ENCODE measurements at places on chromosomes 2 and 18.
A peak's percentile ranks its signal among the peaks of the same experiment; 100 is the strongest.

DNA sequence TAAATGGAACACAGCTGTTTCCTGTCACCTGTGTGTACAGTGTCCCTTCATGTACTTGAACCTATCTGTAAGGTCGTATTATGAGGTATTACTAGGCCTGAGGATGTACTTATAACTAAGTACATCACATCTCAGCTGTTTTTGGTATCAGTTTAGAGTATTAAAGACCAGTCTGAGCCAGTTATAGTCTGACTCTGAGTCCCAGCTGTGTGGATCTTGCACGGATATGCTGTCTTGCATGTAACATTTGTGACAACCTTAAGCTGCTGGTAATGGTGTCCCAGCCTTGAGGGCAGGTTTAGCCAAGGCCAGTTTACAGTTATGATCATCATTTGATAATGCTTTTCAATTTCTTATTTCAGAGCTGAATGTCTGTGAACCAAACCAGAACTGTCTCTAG, 496.3 kb downstream of the SLC4A3 start:
- H3K4me3 ChIP-seq: no peak overlapping the region
- H3K27ac ChIP-seq: no peak overlapping the region
- no peaks in the 10 kb centered on the region for H3K4me1 ChIP-seq
- no peak for DNase-seq
- H3K36me3 ChIP-seq: no peaks in the 10 kb centered on the region

- DNase-seq: no peak
- H3K27ac ChIP-seq: no peak overlapping the region
- H3K36me3 ChIP-seq: no peaks in the 10 kb centered on the region
These were observed 202.1 kb downstream of the CTIF start for GRCh38 chr18:48740851-48741485.

DNA sequence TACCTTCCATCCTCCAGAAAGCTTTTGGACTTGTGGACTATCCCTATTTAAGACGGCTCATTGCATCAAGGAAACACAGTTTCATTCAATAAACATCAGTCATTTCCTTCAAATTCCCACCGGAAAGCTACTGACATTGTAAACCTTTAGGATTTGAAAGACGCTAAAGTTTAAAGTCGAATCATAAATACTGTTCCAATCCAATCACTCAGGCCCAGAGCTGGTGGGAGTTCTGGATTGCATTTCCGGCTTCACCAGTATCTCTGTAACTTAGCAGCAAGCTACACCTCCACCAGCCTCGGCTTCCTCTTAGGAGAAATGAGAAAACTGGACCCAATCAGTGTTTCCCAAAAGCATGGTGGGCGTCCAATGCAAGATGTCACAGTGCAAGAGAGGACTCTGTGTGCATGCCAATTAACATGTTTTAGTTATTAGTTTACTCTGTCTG, 1.6 kb downstream of the WDFY1 start:
- peak overlapping the region; percentile 93 for H3K4me3 ChIP-seq
- H3K36me3 ChIP-seq: peaks cover 7% of the 10 kb centered on the region
- no peak for DNase-seq
- H3K27me3 ChIP-seq: no peaks in the 10 kb centered on the region

DNA sequence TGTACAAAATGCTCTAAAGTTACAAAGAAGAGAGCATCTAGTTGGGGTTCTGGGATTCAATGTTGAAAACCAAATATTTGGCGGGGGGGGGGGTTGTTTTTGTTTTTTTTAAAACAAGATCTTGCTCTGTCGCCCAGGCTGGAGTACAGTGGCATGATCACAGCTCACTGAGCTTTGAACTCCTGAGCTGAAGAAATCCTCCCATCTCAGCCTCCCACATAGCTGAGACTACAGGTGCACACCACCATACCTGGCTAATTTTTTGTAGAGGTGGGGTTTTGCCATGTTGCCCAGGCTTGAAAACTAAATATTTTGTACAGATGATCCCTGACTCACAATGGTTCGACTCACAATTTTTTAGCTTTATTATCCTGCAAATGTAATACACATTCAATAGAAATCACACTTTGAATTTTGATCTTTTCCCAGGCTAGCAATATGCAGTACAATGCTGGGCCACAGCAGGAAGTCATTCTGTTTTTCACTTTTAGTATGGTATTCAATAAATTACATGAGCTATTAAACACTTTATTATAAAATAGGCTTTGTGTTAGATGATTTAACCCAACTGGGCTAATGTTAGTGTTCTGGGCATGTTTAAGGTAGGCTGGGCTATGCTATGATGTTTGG, 7.6 kb downstream of the BARD1 start:
- no peaks in the 10 kb centered on the region for H3K27me3 ChIP-seq
- no peak overlapping the region for H3K4me3 ChIP-seq
- no peak overlapping the region for H3K27ac ChIP-seq
- H3K4me1 ChIP-seq: peaks cover 5% of the 10 kb centered on the region

DNA sequence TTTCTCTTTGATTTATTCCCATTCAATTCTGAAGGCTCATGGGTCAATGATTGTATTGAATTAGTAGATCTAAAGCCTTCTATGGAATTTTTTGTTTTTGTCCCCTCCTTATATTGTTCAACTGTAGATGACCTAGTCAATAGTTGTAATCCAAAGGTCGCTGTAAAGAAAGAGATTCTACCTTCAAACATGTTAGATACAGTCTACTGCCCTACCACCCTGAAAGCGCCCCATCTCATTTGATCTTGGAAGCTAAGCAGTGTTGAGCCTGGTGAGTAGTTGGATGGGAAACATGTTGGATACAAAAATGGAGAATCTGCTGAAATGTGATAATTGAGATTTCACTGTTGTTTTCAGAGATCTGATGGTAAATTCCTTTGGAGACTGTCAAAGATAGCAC, 63.0 kb downstream of the PPP1R1C start:
- H3K4me1 ChIP-seq: no peaks in the 10 kb centered on the region
- no peak for DNase-seq
- no peak overlapping the region for H3K27ac ChIP-seq
- H3K36me3 ChIP-seq: no peaks in the 10 kb centered on the region
- H3K4me3 ChIP-seq: no peak overlapping the region
- peaks cover 5% of the 10 kb centered on the region for H3K27me3 ChIP-seq

DNA sequence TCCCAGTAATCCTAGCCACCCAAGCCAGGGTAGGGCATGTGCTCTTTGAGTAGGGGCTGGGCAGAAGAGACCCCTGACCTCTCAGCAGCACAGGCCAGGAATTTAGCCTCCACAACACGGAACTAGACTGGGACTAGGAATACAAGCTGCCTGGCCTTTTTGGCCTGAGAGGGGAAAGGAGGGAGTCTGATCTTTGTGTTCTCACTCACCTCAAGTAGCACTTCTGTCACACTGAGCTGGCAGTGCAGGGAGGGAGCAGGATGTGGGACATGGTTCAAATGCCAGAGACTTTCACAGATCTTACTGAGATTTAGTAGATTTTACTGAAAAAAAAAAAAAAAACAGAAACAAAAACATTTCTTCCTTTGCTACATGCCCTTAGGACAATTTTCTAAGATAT, 395.2 kb downstream of the CMPK2 start:
- no peaks in the 10 kb centered on the region for H3K36me3 ChIP-seq
- no peak overlapping the region for H3K27ac ChIP-seq
- H3K4me3 ChIP-seq: no peak overlapping the region
- DNase-seq: no peak
- H3K4me1 ChIP-seq: no peaks in the 10 kb centered on the region

DNA sequence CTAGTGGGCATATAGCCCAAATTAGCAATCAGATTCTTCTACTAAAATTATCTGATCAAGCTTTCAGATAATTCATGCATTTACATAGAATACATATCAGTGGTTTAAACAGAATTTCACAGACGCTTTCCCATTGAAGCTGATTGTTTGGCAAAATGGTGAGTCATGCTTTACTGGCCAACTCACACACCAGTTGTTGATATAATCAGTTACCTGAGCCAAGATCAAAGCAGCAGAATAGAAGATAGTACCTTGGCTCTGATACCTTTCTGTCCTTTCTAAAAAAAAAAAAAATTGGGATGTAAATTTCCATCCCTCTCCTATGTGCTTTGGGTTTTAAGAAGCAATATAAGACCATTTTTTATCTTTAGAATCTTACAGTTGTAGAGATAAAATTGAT, 178.0 kb downstream of the MCFD2 start:
- no peaks in the 10 kb centered on the region for H3K27me3 ChIP-seq
- H3K27ac ChIP-seq: no peak overlapping the region
- peaks cover 35% of the 10 kb centered on the region for H3K4me1 ChIP-seq
- peaks cover 3% of the 10 kb centered on the region for H3K36me3 ChIP-seq
- no peak for DNase-seq

GRCh38 chr18:26992926-26993325, 127.4 kb upstream of the AQP4 start:
- H3K4me3 ChIP-seq: no peak overlapping the region
- no peaks in the 10 kb centered on the region for H3K27me3 ChIP-seq
- DNase-seq: no peak
- H3K4me1 ChIP-seq: no peaks in the 10 kb centered on the region
- no peaks in the 10 kb centered on the region for H3K36me3 ChIP-seq

GRCh38 chr18:58606236-58606635, 22.7 kb downstream of the ALPK2 start:
- H3K4me1 ChIP-seq: peaks cover 1% of the 10 kb centered on the region
- no peak overlapping the region for H3K27ac ChIP-seq
- H3K36me3 ChIP-seq: no peaks in the 10 kb centered on the region

- no peaks in the 10 kb centered on the region for H3K4me1 ChIP-seq
- H3K27ac ChIP-seq: no peak overlapping the region
- peaks cover 15% of the 10 kb centered on the region for H3K27me3 ChIP-seq
These were observed 15.9 kb upstream of the CPS1 start for GRCh38 chr2:210540471-210540870.

GRCh38 chr2:24971286-24971535, 544 bp downstream of the DNAJC27 start:
- H3K4me3 ChIP-seq: peak overlapping the region; percentile 93
- H3K36me3 ChIP-seq: peaks cover 38% of the 10 kb centered on the region
- no peaks in the 10 kb centered on the region for H3K27me3 ChIP-seq
- H3K4me1 ChIP-seq: peaks cover 12% of the 10 kb centered on the region
- no peak for DNase-seq
- H3K27ac ChIP-seq: peak overlapping the region; percentile 100

- no peak overlapping the region for H3K27ac ChIP-seq
- H3K36me3 ChIP-seq: no peaks in the 10 kb centered on the region
These were observed 388.6 kb upstream of the TNP1 start for GRCh38 chr2:217248312-217248935.

GRCh38 chr2:230878599-230879188, 14.0 kb downstream of the ITM2C start:
- no peaks in the 10 kb centered on the region for H3K27me3 ChIP-seq
- peaks cover 14% of the 10 kb centered on the region for H3K36me3 ChIP-seq
- peak overlapping the region; percentile 73 for H3K4me3 ChIP-seq
- peaks cover 28% of the 10 kb centered on the region for H3K4me1 ChIP-seq

GRCh38 chr2:231708773-231709635, 679 bp downstream of the PTMA start:
- peak overlapping the region; percentile 96 for H3K4me3 ChIP-seq
- peak overlapping the region; percentile 100 for H3K27ac ChIP-seq
- peaks cover 49% of the 10 kb centered on the region for H3K4me1 ChIP-seq
- DNase-seq: peak; percentile 72
- peaks cover 84% of the 10 kb centered on the region for H3K36me3 ChIP-seq
- H3K27me3 ChIP-seq: no peaks in the 10 kb centered on the region

DNA sequence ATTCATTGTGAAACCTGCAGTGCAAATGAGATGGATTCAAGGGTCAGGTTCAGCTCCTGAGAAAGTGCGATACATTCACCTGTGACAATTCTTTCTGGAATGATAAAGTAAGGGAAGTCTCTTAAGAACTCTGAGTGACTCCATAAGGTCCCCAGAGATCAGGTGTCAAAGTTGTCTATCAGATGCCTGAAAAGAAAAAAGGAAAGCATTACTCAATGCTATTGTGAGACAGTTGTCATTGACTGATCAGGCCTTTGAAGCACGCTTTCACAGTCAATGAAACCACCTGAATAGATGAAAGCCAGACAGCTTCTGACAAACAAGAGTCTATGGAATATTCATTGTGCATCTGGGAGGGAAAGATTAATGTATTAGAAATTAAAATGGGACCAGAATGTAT, 252.7 kb upstream of the GALNT5 start:
- H3K4me3 ChIP-seq: no peak overlapping the region
- DNase-seq: no peak
- H3K27ac ChIP-seq: no peak overlapping the region
- H3K4me1 ChIP-seq: no peaks in the 10 kb centered on the region
- no peaks in the 10 kb centered on the region for H3K27me3 ChIP-seq
- H3K36me3 ChIP-seq: peaks cover 3% of the 10 kb centered on the region

DNA sequence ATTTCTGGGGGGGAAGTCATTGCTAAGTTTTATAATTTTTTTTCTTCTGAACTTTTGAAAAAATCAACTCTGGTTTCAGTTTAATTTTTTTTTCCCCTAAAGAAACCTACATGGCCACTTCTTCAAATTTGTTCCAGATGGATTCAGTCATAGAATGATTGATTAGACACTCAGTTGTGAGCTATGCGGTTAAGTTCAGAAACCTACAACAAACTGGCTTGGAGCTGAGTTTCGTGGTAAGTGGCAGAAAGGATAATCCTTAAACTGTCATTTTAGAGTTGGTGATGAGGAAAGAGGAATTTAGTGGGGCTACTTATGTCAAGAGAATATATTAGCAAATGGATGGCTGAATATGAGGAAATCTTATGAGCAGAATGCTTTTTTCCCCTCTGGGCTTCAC, 23.7 kb downstream of the EFEMP1 start:
- no peak overlapping the region for H3K4me3 ChIP-seq
- DNase-seq: no peak
- H3K36me3 ChIP-seq: no peaks in the 10 kb centered on the region
- H3K4me1 ChIP-seq: no peaks in the 10 kb centered on the region
- H3K27ac ChIP-seq: no peak overlapping the region

DNA sequence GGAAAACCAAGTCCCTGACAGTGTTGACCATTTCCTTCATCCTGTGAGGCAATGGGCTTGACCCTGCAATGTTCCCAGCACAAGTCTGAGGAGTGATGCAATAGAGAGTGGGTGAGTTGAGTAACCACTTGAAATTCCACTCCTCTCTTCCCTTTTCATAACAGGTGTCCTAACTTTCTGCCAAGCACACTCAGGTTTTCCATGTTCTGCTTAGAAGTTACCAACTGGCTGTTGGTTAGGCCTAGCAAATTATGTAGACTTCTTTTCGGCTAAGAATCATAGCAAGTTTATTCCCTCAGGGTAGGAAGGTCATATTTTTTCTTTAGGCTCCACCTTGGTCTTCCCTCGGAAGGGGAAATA, 11.5 kb downstream of the GNLY start:
- peaks cover 10% of the 10 kb centered on the region for H3K36me3 ChIP-seq
- H3K4me3 ChIP-seq: peak overlapping the region; percentile 64
- H3K27me3 ChIP-seq: no peaks in the 10 kb centered on the region
- H3K4me1 ChIP-seq: peaks cover 38% of the 10 kb centered on the region
- DNase-seq: no peak

DNA sequence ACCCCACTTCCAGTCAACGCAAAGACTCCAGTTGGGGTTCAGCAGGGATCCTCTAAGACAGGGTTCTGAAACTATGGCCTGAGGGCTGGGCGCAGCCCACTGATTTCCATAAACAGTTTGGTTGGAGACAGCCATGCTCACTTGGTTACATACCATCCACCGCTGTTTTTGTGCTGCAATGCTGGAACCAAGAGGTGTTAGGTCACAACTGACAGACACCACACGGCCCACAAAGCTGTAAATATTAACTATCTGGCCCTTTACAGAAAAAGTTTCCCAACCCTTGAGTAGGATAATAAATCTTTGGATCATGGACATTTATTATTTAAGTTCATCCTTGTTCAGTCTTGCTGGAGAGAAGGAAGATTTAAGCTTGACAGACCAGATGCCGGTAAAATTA, 8.4 kb upstream of the CD226 start:
- H3K4me1 ChIP-seq: peaks cover 10% of the 10 kb centered on the region
- H3K27ac ChIP-seq: no peak overlapping the region
- no peak for DNase-seq

- peaks cover 28% of the 10 kb centered on the region for H3K4me1 ChIP-seq
- H3K4me3 ChIP-seq: peak overlapping the region; percentile 79
- peaks cover 13% of the 10 kb centered on the region for H3K27me3 ChIP-seq
- no peak for DNase-seq
- H3K36me3 ChIP-seq: peaks cover 28% of the 10 kb centered on the region
These were observed 18.8 kb downstream of the TGOLN2 start for GRCh38 chr2:85308896-85309555.
